ENCODE measurements at places on chromosomes 4 and X. TPM values are rescaled to one million over a fixed set of nuclear protein-coding genes. Genes with fewer than 3 reads are reported as not detected.

GRCh38 chrX:40933132-40933705 lies 152.0 kb upstream of the USP9X start:
- DNase-seq = peak; percentile 24

The GNRHR gene
- not detected for total RNA-seq

The AVPR2 gene
- not detected for total RNA-seq

GRCh38 chr4:53752124-53752523 lies 160.8 kb upstream of the LNX1 start:
- no peak for DNase-seq

GRCh38 chrX:103329991-103330390 lies at the start of gene TCEAL7:
TSS of gene TCEAL7 (plus strand) at chrX:103330239. CDS start at chrX:103331404, 1,165 bp downstream.
- no peak for DNase-seq

The RHOXF1 gene
- total RNA-seq = not detected

The ZMAT1 gene
- 3.9 TPM for total RNA-seq

The VCX3A gene
- total RNA-seq = not detected

DNA sequence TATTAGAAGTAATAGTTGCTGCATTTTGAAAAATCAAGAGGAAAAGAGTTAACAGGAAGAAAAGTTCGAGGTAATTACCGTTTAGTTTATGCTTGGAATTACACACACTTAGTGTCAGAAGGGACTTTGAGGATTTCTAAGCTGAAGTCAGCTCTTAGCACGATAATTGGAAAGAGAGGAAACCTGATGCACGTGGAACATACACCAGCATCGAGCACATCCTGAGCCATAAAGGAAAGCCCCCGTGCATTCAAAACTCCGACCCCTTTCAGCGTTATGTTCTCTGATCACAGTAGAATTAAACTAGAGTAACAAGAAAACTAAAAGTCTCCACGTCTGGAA lies 400 bp upstream of the PAQR3 start:
- no peak for DNase-seq

The GATA1 gene
- total RNA-seq = not detected

The SOX3 gene
- not detected for total RNA-seq

DNA sequence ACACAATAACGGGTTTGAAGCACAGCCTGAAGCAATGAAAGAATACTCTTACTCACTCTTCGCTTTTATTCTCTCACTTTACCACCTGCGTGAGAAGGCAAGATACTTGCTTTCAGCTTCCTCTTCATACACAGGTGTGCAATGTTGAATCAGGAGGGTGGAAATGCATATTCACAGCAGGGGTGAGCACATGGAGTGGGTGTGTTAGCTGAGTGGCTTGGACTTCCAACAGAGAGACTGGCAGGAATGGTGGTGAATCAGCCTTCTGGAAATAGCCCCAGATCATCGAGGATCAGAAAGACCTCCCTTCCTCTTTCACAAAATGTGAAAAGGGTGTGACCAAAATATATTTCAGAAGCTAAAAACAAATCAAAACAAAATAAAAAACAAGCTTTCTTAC lies 521.2 kb downstream of the STIM2 start:
- no peak for DNase-seq

DNA sequence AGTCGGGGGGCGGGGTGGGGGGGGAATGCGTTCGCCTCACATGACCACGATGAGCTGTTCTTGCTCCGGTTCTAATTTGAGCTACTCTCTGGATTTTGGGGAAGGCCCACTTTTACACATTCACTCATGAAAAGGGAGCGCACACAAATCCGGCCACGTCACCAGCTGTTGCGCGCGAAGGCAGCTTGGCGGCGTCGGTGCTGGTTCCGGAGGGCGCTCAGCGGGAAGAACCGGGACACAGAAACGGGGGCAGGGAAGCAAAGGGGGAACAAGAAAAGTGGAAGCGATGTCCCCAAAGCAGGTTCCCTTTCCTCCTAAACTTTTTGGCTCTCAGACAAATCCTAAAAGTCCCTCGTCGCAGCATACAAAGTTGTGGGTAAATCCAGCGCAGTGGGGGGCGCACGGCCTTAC lies 605 bp downstream of the ANXA5 start:
- DNase-seq = peak; percentile 70

The STOX2 gene
- not detected for total RNA-seq

The BMPR1B gene
- total RNA-seq = not detected

GRCh38 chr4:128358231-128358912 lies 70.8 kb upstream of the PGRMC2 start:
- no peak for DNase-seq

DNA sequence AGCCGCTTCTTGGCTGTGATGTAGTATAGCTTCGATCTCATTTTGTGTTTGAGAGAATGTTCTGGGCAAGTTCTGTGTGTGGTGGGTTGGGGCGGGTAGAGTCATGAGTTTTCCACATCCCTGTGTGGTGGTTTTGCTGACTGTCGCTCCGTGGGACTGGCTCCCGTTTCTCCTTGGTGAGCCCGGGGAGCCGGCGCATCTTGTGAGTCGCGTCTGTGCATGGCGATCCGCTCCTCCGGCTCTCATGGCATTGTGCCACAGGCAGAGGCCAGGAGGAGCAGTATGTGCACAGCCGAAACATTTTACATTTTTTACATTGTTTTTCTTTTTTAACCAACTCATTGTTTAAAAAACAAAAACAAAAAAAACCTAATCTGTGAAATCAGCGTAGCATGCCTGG lies 27.7 kb upstream of the TBC1D14 start:
- DNase-seq = no peak

- no peak for DNase-seq
Observed at GRCh38 chrX:103513476-103514108, 5.7 kb downstream of the RAB40A start.

DNA sequence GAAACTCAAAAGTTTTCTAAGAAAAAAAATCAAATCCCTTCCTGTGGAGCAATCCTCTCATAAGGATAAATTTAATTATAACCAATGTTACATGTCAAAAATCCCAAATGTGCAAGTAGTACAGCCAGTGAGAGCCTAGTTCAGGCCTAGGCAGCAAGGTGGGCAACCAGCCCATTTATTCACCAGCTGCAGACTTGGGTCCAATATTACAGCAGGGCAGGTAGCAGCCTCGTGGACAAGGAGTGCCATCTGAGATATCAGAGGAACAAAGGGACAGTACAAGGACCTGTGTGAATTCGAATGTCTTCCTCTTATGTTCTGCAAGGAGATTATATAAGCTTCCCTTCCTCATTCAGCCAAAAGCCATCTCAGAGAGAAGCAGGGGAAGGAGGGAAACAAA lies 6.6 kb downstream of the HELQ start:
- no peak for DNase-seq

The GDPD2 gene
- 0.34 TPM for total RNA-seq

Data from activated CD8-positive, alpha-beta T cell treated with anti-CD3 and anti-CD28 coated beads, Interleukin-2, amount 10 ng/mL, durations not matched to agents 7 days and 5 days (primary cell).